Psoas muscle (tissue), 8 donors: ENCODE measurements at places on chromosomes 6 and 20. TPM values are rescaled to one million over a fixed set of nuclear protein-coding genes. Genes with fewer than 3 reads are reported as not detected.

The GABRR1 gene
- total RNA-seq, result 0.15 TPM

DNA sequence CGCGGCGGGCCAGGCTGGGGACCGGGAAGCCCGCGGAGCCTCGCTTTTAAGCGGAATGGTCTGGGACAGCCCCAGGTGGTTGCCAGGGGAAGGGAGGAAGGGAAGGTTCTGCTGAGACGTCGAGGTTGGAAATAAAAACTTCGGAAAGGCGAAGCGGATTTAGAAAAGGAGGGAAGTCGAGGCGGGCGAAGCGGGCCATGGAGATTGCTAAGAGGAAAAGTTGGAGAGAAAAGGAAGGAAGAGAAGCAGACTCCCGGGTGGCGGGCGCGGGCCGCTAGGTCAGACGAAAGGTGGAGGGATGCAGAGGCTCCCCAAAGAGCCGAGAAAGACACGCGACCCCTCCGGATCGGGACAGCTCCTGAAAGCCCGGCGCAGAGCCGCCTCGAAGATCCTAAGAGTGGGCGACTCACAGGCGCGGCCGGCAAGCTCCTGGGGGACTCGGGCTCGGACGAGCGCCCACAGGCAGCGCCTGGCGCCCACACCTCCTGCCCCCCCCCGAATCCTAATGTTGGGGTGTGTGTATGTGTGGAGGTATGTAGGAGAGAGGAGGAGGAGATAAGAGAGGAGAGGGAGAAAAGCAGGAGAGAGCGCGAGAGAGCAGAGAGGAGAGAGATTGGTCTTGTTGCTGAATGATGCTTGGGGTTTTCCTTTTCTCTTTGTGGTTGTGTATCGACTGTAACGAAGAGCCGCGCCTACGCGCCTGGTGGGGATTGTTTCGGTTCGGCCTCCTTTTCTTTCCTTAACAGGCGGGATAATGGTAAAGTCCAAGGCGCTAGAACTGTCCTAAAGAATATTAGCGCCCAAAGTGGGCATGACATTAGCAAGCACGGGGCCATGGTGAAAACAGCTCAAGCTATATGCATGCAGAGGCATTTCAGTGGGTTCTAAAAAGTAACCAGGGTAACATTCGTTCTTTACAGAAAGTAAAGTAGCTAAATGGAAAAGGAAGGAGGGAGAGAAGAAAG is 1.5 kb downstream of the TFAP2B start:
- H3K4me3 ChIP-seq, result peak overlapping the region; percentile 30
- H3K4me1 ChIP-seq, result peaks cover 4% of the 10 kb centered on the region
- H3K27me3 ChIP-seq, result peaks cover 28% of the 10 kb centered on the region
- no peak for DNase-seq
- no peaks in the 10 kb centered on the region for H3K36me3 ChIP-seq

The ULBP2 gene
- 0.75 TPM for total RNA-seq

The CST7 gene
- 0.50 TPM for total RNA-seq

The C20orf204 gene
- 0.69 TPM for total RNA-seq

- H3K36me3 ChIP-seq, result no peaks in the 10 kb centered on the region
- no peak overlapping the region for H3K4me3 ChIP-seq
These were observed 85.4 kb downstream of the GRIK2 start for GRCh38 chr6:101478891-101479290.

The ADGRF1 gene
- not detected for total RNA-seq

DNA sequence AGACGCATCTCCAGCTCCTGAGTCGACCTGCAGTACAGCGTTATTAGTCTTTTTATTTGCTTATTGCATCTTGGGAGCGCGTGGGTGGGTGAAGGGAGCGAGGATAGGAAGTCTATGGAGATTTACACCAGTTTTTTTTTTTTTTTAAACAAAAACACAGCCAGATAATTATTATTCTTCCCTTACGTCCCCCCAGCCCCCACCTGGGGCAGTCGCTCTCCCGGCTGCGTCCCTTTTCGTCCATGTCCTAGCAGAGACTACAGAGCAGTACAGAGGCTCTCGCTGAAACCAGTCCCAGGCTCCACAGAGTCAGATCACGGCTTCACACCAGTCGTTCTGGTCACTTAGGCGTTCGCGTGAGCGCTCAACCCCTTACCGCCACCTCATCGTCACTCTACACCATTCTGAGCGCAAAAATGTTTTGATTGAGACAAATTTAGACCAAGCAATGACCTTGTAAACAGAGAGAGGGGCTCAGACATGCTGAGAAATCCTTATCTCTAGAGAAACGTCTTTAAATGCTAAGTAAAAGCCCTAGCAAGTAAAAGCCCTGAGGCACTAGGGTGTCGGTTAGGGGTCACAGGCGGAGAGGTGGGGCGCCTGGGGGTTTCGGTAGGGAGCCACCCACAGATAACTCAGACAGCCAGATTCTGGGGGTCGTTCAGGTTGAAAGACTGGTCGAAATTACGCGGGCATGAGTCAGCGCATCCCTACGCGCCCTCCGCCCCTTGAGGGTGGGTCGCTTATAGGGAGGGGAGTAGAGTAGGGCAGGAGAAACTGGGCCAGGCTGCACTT is 975 bp upstream of the PPT2 start:
- H3K36me3 ChIP-seq, result peaks cover 24% of the 10 kb centered on the region
- H3K27me3 ChIP-seq, result peaks cover 24% of the 10 kb centered on the region

The SPEF1 gene
- 0.13 TPM for total RNA-seq

GRCh38 chr6:120558294-120558693 is 776.0 kb downstream of the TBC1D32 start:
- no peaks in the 10 kb centered on the region for H3K4me1 ChIP-seq
- H3K4me3 ChIP-seq, result no peak overlapping the region
- no peaks in the 10 kb centered on the region for H3K36me3 ChIP-seq
- DNase-seq, result no peak
- H3K27ac ChIP-seq, result no peak overlapping the region
- no peaks in the 10 kb centered on the region for H3K27me3 ChIP-seq

DNA sequence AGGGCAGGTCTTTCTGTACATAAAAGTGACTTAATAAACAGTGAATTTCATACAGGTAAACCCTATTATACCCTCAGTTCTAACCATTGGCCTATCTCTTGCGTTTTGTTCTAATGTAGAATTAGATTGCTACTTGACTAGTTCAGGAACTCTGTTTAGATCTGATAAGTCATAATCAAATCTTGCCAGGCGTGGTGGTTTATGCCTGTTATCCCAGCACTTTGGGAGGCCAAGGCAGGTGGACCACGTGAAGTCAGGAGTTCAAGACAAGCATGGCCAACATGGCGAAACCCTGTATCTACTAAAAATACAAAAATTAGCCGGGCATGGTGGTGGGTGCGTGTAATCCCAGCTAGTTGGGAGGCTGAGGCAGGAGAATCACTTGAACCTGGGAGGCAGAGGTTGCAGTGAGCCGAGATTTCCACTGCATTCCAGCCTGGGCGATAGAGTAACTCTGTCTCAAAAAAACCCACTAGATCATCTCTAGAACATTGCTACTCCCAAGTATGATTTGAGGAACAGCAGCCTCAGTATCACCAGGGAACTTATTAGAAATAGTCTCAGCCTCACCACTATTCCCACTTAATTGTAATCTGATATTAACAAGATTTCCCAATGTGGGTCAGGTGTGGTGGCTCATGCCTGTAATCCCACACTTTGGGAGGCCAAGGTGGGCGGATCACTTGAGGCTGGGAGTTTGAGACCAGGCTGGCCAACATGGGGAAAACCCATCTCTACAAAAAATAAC is 12.2 kb downstream of the GTPBP2 start:
- DNase-seq, result no peak
- H3K27me3 ChIP-seq, result no peaks in the 10 kb centered on the region
- H3K27ac ChIP-seq, result no peak overlapping the region
- peaks cover 68% of the 10 kb centered on the region for H3K36me3 ChIP-seq
- no peaks in the 10 kb centered on the region for H3K4me1 ChIP-seq

- H3K27me3 ChIP-seq, result no peaks in the 10 kb centered on the region
- H3K4me3 ChIP-seq, result no peak overlapping the region
- no peaks in the 10 kb centered on the region for H3K4me1 ChIP-seq
These were observed 63.5 kb upstream of the FAM8A1 start for GRCh38 chr6:17536586-17536985.

The PLA2G7 gene
- total RNA-seq, result 0.66 TPM

The PBOV1 gene
- total RNA-seq, result not detected

The PDYN gene
- not detected for total RNA-seq

The FOXS1 gene
- 0.59 TPM for total RNA-seq
